ENCODE measurements at places on chromosomes 2 and 18.

- no peak for DNase-seq
Observed at GRCh38 chr2:171281110-171281509, 120.4 kb upstream of the TLK1 start.

GRCh38 chr2:54966165-54966832, 84.0 kb downstream of the RTN4 start:
- no peak for DNase-seq

DNA sequence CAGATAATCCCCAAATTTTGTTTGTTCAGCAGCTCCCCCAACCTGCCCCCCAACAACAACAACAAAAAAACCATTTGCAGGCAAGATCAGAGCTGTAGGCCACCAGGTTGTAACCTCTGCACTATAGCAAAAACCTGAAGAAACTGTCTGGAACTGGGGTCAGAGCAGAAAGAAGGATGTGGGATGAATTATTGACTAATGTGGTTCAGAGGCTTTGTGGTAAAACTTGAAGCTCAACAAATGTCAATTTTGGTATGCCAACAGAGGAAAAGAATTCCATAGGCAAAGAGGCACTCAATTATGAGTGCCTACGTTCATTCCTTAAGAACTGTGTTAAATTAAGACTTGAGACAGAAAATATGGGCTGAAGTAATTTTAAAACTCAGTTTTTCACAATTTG, 255.1 kb downstream of the STK39 start:
- DNase-seq, result no peak

DNA sequence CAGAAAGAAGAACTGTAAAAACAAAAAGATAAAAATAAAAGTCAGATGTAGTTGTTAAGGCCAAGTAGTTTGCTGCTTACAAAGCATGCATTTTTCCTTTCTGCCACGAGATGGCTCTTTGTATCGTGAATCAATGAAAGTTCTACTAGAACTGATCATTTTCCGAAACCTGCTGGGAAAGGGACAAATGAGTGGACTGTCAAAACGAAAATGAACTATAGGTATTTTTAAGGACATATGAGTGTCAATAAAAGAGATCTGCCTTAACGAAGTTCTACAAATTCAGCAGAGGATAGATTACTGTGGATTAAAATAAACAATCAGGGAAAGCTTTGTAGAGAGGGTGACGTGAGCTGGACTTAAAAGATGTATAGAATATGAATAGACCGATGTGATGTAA, 15.0 kb upstream of the ELOA2 start:
- DNase-seq, result no peak

DNA sequence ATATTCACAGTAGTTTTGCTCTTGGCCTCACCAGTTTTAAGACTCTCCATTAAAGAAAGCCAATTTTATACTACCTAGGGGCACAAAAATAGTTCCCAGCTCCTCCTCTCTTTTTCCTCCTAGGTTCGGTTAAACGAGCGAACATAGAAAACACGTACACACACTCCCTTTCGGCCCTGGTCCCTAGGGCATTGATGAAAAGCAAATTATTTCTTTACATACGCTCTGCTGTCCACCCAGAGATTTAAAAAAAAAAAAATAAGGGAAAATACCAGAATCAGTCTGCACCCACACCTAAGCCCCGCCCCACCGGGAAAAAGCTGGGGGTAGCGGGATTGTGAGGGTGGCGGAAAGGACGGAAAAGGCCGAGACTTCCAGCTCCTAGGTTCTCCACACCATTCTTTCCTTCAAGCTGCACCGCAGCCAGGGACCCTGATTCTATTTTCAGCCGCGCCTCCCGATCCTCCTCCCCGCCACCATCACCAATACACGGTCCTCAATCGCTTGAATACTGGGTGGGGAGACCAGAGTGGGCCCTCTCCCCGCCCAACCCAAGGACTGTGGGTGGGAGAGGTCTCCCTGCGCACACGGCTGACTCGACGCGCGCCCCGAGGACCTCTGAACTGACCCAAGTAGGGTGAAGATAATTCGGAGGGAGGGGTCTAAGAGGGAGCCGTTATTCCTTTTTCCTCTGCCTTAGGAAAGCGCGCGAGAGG, 769 bp downstream of the ATF2 start:
- DNase-seq, result no peak

Measured in stimulated activated CD8-positive, alpha-beta memory T cell treated with anti-CD3 and anti-CD28 coated beads, Interleukin-12 subunit alpha, Interleukin-12 subunit beta, amount 100 ng/mL, for 1 hour (primary cell).